ENCODE measurements at places on chromosomes 3 and 15. TPM values are rescaled to one million over a fixed set of nuclear protein-coding genes. Genes with fewer than 3 reads are reported as not detected.

- DNase-seq: no peak
Observed at GRCh38 chr15:49817100-49817499, 196.3 kb downstream of the DTWD1 start.

- DNase-seq: no peak
Observed at GRCh38 chr3:177262396-177262795, 65.1 kb upstream of the TBL1XR1 start.

DNA sequence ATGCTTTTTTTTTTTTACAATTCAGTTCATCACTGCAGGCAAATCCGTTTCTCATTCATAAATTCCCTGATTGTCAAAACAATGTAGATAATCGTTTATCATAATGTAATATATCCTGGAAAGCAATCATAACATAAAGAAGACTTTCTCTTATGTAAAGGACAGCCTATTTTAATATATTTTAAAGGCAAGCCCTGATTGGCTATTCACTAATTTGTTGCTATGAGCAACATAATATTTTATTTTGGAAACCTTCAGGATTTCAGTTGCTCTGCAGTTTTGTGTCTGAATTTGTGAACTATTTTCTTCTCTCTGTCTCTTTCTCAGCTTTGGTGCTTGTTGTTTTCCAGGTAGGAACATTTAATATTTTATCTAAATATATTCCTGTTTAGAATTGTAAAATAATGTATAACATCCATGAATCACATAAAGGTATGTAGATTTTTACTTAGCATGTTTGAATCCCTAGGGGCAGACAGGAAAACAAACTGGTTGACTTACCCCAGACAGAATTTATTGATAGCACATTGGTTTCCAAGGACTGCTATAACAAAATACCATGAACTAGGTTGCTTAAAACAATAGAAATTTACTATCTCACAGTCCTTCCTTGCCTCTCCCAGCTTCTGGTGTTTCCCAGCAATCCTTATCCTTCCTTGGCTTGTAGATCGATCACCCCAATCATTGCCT lies 253.5 kb downstream of the CDIN1 start:
- DNase-seq: no peak

Gene CHRNA3
- 48.3 TPM for polyA plus RNA-seq

Gene SIDT1
- 12.6 TPM for polyA plus RNA-seq

Gene P2RY1
- polyA plus RNA-seq: 2.5 TPM

Gene SCAANT1
- not detected for polyA plus RNA-seq

Data from thymus (tissue), 14 donors.